ENCODE measurements at places on chromosomes 1 and 21. TPM values are rescaled to one million over a fixed set of nuclear protein-coding genes. Genes with fewer than 3 reads are reported as not detected.

DNA sequence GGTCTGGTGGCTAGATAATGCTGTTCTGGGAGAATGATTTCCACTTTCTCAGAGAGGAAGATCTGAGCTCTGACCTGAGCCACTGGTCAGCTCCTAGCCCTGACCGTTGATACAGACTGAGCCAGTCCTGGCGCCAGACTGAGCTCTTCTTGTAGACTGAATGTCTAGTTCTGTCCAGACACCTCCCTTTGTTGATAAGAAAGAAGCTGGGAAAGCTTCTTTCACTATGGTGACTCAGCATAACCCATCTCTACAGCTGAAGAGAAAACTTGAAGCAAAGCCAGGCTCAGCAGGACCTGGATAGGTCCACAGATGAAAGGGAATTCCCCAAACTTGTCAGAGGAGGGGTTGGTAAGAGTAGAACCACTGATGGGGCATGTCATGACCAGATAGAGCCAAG, 9.9 kb upstream of the TRABD2B start:
- no peaks in the 10 kb centered on the region for H3K36me3 ChIP-seq
- no peaks in the 10 kb centered on the region for H3K4me1 ChIP-seq
- no peak for DNase-seq

GRCh38 chr21:44628707-44629391, 2.0 kb downstream of the KRTAP10-9 start:
- H3K4me1 ChIP-seq, result no peaks in the 10 kb centered on the region
- no peak overlapping the region for H3K27ac ChIP-seq
- no peaks in the 10 kb centered on the region for H3K27me3 ChIP-seq
- DNase-seq, result peak; percentile 38
- H3K36me3 ChIP-seq, result no peaks in the 10 kb centered on the region

DNA sequence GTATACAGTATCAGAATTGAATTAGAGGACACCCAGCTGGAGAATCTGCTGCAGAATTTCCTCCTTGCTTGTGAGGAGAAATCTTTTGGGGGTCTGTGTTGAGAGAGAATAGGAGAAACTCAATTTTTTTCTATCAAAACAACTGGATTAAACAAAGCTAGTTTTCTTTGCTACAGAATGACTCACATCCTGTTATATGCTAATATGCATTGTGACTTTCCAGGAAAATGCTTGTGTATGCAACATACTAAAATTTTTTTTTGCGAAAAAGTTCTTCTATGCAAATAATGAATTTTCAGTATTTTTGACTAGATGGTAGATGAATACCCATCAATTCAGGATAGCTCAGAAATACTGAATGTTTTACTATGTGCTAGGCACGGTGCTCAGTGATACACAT, 2.2 kb downstream of the VAMP4 start:
- H3K4me3 ChIP-seq, result no peak overlapping the region
- H3K27ac ChIP-seq, result no peak overlapping the region
- peaks cover 4% of the 10 kb centered on the region for H3K36me3 ChIP-seq
- peaks cover 24% of the 10 kb centered on the region for H3K4me1 ChIP-seq
- H3K27me3 ChIP-seq, result no peaks in the 10 kb centered on the region

DNA sequence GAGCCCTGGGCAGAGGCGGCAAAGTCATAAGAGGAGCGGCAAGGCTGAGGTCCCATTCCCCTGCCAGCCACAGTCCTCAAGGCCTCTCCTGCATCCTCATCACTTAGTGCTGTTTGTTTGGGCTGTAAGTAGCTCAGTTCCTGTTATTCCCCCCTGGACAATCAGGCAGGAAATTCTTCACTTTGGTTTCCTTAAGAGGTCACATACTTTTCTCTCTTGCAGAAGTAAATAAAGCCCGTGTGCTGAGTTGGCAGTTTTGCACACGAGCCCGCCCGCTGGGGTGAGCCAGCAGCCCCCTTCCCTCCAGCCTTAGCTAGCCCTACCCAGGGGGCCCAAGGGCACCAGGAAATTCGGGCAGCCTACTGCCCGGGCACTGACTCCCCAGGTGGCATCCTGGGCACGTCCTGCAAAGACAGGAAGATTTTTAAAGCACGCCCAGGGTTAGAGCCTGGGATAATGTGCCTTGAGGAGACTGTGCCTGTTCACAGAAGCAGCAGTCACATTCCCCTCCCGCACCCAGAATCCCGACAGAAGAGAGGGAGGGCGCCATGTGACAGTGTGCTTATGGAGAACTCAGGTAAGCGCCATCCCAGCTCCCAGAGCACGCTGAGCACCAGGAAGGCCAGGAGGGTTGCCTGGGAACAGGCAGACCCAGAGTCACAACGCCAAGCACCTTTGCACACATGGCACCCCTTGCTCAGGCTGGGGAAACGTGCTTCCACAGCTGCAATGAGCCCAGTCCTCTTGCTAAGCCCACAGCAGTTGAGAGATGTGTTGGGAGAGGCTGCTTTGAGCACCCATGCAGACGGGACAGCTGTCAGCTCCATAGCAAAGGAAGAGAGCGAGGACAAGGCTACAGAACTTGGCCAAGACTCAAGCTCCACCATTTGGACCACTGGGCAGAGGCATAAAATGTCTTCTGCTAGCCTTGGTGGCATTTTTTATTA, 144.5 kb upstream of the TMEM51 start:
- peaks cover 24% of the 10 kb centered on the region for H3K4me1 ChIP-seq
- H3K4me3 ChIP-seq, result no peak overlapping the region
- no peaks in the 10 kb centered on the region for H3K36me3 ChIP-seq
- H3K27me3 ChIP-seq, result no peaks in the 10 kb centered on the region
- DNase-seq, result no peak

DNA sequence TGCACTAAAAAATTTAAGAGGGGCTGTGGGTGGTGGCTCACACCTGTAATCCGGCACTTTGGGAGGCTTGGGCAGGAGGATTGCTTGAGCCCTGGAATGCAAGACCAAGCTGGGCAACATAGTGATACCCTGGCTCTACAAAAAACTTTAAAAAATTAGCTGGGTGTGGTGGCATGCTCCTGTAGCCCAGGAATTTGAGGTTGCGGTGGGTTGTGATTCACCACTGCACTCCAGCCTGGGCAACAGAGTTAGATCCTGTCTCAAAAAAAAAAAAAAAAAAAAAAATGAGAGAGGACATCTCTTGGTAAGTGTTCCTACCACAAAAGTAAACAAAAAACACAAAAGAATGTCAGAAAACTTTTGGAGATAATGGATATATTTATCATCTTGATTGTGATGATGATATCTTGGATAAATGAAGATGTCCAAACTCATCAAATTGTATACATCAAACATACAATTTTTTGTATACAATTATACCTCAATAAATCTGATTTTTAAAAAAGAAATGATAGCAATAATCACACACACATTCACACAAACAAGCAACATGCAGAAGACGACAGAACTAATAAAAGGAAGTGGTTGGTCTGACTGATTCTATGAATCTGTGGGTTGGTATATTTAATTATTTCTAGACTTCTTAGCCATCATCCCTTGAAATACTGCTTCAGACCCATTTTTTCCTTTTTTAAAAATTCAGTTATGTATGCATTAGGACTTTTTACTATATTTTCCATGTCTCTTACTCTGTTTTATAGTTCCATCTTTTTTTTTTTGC, 465.9 kb downstream of the PLA2G4A start:
- H3K27ac ChIP-seq, result no peak overlapping the region
- H3K27me3 ChIP-seq, result no peaks in the 10 kb centered on the region
- no peaks in the 10 kb centered on the region for H3K4me1 ChIP-seq
- no peaks in the 10 kb centered on the region for H3K36me3 ChIP-seq
- no peak for DNase-seq
- H3K4me3 ChIP-seq, result no peak overlapping the region

GRCh38 chr1:226661271-226661670, 77.8 kb downstream of the ITPKB start:
- H3K4me1 ChIP-seq, result peaks cover 92% of the 10 kb centered on the region
- H3K4me3 ChIP-seq, result no peak overlapping the region
- no peaks in the 10 kb centered on the region for H3K36me3 ChIP-seq
- DNase-seq, result no peak
- H3K27me3 ChIP-seq, result no peaks in the 10 kb centered on the region

- no peaks in the 10 kb centered on the region for H3K36me3 ChIP-seq
- no peak for DNase-seq
- H3K27ac ChIP-seq, result no peak overlapping the region
- peaks cover 47% of the 10 kb centered on the region for H3K4me1 ChIP-seq
- H3K4me3 ChIP-seq, result no peak overlapping the region
Measured at GRCh38 chr1:59701376-59701775, 113.4 kb upstream of the HOOK1 start.

- H3K4me3 ChIP-seq, result no peak overlapping the region
- no peak overlapping the region for H3K27ac ChIP-seq
- no peaks in the 10 kb centered on the region for H3K4me1 ChIP-seq
- no peaks in the 10 kb centered on the region for H3K27me3 ChIP-seq
Measured at GRCh38 chr21:16040601-16041000, 310.8 kb downstream of the USP25 start.

DNA sequence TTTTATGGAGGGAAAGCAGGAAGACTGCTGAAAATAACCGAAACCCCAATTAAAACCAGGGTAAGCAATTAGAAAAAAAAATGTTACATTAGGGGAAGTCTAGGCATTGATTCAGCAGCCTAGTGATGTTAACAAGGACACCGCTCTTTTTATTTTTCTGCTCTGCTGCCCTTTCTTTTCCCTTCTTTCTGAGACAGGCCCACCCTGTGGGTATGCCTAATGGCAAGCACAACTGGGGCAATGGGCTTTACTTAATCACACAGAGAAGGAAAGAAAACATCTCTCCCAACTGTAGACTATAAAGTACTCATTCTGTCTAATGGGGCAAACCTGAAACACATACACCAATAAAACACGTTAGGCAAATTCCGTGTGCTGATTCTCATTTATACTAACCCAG, 69.6 kb downstream of the GBP6 start:
- DNase-seq, result no peak
- no peaks in the 10 kb centered on the region for H3K27me3 ChIP-seq
- no peak overlapping the region for H3K4me3 ChIP-seq
- H3K4me1 ChIP-seq, result no peaks in the 10 kb centered on the region
- H3K36me3 ChIP-seq, result no peaks in the 10 kb centered on the region

GRCh38 chr1:179080866-179081686, 794 bp upstream of the TOR3A start:
- peak overlapping the region; percentile 90 for H3K27ac ChIP-seq
- H3K4me3 ChIP-seq, result peak overlapping the region; percentile 73
- no peaks in the 10 kb centered on the region for H3K27me3 ChIP-seq
- H3K36me3 ChIP-seq, result peaks cover 12% of the 10 kb centered on the region
- peaks cover 17% of the 10 kb centered on the region for H3K4me1 ChIP-seq
- DNase-seq, result no peak

DNA sequence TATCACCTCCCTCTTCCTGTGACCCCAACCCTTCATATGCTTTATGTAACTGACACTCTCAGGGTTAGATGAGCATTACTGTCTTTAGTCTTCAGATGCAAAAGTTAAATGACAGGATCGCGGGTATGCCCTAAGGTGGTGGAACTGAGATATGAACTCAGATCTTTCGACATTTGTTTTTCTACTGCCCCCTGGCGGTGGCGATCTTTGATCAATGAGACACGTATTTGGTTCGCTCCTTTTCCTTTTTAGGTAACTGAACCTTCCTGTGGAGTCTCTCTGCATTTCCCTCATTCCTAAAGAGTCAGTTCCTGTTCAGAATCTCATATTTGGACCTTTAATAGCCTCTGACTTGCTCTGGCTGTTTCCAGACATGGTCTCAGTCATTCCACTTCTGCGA, 47.8 kb upstream of the ZP4 start:
- no peak overlapping the region for H3K27ac ChIP-seq
- no peak overlapping the region for H3K4me3 ChIP-seq
- H3K27me3 ChIP-seq, result no peaks in the 10 kb centered on the region
- no peaks in the 10 kb centered on the region for H3K4me1 ChIP-seq

- H3K27me3 ChIP-seq, result no peaks in the 10 kb centered on the region
- no peak overlapping the region for H3K27ac ChIP-seq
- no peak overlapping the region for H3K4me3 ChIP-seq
- DNase-seq, result no peak
- no peaks in the 10 kb centered on the region for H3K4me1 ChIP-seq
Measured at GRCh38 chr1:236083650-236084385, 18.9 kb upstream of the NID1 start.

The HSD3B2 gene
- total RNA-seq, result not detected

DNA sequence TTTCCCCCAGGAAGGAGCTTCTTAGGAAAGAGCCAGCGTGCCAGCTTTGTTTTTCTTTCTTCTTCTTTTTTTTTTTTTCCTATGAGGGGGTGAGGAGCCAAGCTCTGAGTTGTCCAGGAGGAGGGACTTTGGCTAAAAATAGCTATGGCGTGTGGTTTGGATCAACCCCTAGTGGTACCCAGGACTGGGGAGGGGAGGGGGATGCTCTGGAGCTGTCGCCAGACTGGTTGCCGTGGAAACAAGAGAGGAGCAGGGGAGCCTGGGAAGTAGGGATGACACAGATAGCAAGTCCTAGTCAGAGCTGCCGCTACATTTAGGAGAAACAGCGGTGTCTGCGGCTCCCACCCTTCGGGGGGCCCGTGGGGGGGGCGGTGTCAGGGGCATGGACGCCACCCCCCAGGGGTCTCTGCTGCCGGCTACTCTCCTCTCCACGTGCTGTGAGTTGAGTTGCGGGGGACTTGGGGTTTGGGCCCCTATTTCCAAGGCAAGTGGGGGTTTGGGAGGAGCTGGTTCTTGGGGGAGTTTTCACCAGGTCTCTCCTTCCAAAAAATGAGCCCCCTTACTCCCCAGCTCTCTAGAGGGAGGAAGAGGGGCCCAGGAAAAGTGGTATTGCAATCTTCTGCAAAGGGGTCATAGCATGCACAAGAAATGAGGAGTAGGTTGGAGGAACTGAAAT, at the start of gene KCNJ9:
Gene KCNJ9, plus strand, starts transcription at position 278 of the 676 bp plus-strand sequence. CDS start 2,493 bp downstream, outside the sequence.
- peaks cover 9% of the 10 kb centered on the region for H3K4me1 ChIP-seq
- no peak for DNase-seq
- no peaks in the 10 kb centered on the region for H3K36me3 ChIP-seq
- peaks cover 14% of the 10 kb centered on the region for H3K27me3 ChIP-seq
- no peak within 1 kb of the TSS for H3K4me3 ChIP-seq

GRCh38 chr1:216554934-216555333, 131.7 kb upstream of the USH2A start:
- H3K36me3 ChIP-seq, result no peaks in the 10 kb centered on the region
- H3K27me3 ChIP-seq, result no peaks in the 10 kb centered on the region
- DNase-seq, result no peak
- H3K4me3 ChIP-seq, result no peak overlapping the region
- no peaks in the 10 kb centered on the region for H3K4me1 ChIP-seq

The BARHL2 gene
- total RNA-seq, result not detected

DNA sequence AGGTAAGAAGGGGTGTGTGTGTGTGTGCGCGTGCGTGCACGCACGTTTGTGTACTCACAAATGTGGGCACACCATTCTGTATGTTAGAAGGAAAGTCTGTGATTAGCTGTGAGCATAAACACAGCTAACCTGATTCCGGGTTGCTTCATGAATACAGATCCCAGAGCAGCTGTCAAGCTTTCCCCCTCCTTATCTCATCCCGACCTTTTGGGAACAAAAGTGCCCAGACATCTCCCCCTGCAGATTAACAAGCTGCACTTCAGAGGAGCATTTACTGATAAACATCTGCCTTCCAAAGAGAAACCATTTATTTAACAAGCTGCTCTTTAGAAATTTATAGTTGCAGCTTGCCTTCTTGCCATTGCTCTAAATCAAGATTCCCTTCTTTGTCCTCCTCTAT, 97.0 kb downstream of the MT1HL1 start:
- H3K36me3 ChIP-seq, result no peaks in the 10 kb centered on the region
- no peaks in the 10 kb centered on the region for H3K4me1 ChIP-seq
- H3K27me3 ChIP-seq, result no peaks in the 10 kb centered on the region
- H3K27ac ChIP-seq, result no peak overlapping the region
- no peak for DNase-seq
- H3K4me3 ChIP-seq, result no peak overlapping the region

GRCh38 chr1:236343246-236343870, 50.7 kb upstream of the EDARADD start:
- H3K27me3 ChIP-seq, result no peaks in the 10 kb centered on the region
- no peak overlapping the region for H3K4me3 ChIP-seq
- no peaks in the 10 kb centered on the region for H3K4me1 ChIP-seq
- H3K36me3 ChIP-seq, result no peaks in the 10 kb centered on the region

GRCh38 chr1:1089731-1090423, 15.8 kb upstream of the RNF223 start:
- DNase-seq, result no peak
- H3K4me3 ChIP-seq, result no peak overlapping the region
- H3K4me1 ChIP-seq, result no peaks in the 10 kb centered on the region
- H3K36me3 ChIP-seq, result no peaks in the 10 kb centered on the region
